A549 (cell line): ENCODE measurements at places on chromosomes 16 and 17.

- DNase-seq, result peak; percentile 72
Measured at GRCh38 chr17:66165537-66166123, 26.3 kb downstream of the CEP112 start.

DNA sequence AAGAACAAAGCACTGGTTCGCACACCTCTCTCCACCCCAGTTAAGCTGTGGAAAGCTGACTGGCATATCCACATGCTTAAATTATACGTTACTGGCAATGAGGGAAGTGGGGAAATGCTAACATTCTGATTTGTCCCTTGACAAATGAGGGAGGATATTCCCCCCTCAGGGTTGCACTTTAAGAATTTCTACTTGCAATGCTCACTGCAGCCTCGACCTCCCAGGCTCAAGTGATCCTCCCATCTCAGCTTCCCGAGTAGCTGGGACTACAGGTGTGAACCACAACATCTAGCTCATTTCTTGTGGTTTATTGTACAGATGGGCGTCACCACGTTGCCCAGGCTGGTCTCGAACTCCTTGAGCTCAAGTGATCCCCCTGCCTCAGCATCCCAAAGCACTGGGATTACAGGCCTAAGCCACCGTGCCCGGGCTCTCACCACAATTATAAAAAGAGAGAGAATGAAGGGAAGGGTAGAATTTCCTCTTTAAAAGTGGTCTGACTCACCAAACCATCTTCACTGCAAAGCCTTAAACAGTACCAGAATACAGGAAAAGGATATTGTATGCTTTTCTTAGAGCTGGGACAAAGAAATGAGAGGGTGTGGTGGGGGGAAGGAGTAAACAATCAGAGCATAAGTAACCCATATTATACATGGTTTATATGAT lies 38.9 kb downstream of the KANSL1 start:
- no peak for DNase-seq

DNA sequence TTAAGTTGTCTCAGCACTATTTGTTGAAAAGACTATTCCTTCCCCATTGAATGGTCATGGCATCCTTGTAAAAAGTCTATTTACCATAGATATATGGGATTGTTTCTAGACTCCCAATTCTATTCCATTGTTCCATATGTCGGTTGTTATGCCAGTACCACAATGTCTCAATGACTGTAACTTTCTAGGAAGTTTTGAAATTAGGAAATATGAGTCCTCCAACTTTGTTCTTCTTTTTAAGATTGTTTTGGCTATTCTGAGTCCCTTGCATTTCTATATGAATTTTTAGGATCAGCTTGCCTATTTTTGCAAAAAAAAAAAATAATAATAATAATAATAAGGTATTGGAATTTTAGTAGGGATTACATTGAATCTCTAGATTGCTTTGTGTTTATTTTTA lies 43.0 kb upstream of the ABCA3 start:
- DNase-seq, result no peak

DNA sequence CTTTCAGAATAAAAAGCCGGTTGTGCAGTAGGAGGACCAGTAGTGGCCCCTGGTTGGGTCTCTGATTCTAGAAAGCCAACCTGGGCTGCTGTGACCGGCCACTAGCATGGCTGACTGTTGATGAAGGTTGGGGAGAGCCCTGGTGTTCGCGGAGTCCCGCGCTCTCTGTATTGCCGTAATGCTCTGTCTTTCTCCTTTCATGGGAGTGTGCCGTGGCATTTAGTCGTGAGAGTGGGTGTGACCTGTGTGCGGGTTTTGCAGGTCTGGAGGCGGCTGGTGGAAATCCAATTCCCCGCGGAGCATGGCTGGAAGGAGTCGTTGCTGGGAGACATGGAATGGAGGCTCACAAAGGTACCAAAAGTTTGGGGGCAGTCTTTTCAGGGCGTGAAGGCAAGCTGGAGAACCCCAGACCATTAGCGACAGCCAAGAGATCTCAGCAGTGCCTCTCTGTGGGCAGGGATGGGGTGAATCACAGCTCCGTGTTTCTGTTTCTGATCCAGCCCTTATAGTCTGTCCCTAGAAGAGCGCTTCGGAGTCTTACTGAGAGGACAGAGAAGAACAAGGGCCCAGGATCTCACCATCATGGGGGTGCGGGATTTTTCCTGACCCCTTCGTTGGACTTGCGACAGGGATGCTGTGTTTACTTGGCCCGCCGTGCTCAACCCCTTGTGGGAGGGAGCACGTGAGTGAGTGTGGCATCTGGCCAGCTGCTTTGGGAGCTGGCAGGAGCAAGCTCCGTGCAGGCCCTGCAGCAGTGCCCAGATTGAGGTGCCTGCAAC lies 56.5 kb downstream of the RNF213 start:
- DNase-seq, result no peak

GRCh38 chr16:54176376-54176901 lies 110.1 kb downstream of the IRX3 start:
- DNase-seq, result no peak

DNA sequence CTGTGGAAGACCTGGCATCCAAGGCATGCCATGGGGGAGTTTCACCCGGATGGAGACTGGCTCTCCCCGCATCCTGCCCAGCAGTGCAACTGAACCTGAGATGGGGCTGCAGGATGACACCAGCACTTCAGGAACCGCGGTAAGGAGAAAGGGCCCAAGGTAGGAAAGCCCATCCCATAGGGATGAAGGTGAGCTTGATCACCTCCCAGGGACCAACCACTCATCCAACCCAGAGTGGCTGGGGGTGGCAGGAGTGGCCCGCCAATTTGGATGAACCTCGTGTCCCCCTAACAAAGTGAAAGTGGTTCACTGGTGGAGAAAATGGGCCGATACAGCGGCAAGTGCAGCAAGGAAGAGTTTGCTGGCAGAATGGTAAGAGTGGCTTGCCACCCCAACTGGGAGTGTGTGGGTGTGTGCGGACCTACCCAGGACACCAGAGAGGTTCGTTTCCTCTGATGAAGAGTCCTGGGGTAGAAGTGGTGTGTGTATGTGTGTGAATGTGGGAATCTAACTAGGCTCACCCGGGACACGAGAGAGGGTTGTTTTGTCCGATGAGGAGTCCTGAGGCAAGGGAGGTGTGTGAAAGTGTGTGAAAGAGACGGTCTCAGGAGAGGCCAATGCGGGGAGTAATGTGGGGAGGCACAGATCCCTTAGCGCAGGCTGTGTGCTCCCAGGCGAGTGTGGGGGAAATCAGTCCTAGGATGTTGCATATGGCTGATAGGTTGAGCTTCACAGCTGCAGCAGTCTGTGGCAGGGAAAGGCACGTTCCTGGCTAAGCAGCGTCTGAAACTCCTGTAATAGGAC lies 22.6 kb downstream of the ACSM1 start:
- no peak for DNase-seq

DNA sequence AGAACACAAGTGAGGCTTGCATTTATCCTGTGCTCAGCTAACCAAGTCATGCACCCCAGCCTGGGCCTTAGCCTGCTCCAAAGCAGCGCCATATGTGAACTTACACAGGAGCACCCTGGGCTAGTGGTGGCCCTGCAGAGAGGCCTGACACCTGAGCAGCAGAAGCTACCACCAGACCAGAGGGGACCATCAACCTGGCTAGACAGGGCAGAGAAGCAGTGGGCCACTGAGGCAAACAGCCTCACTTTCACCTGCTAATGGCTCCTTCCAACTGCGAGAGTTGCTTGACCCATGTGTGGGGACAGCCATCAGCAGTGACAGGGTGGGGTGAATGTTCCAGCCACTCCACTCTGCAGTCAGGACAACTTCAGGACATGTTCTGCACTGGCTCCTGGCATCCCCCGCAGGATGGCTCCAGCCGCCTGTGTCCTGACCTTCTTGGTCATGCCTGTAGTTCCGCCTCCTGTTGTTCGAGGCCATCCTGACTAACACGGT lies 2.9 kb upstream of the C16orf95 start:
- DNase-seq, result no peak

DNA sequence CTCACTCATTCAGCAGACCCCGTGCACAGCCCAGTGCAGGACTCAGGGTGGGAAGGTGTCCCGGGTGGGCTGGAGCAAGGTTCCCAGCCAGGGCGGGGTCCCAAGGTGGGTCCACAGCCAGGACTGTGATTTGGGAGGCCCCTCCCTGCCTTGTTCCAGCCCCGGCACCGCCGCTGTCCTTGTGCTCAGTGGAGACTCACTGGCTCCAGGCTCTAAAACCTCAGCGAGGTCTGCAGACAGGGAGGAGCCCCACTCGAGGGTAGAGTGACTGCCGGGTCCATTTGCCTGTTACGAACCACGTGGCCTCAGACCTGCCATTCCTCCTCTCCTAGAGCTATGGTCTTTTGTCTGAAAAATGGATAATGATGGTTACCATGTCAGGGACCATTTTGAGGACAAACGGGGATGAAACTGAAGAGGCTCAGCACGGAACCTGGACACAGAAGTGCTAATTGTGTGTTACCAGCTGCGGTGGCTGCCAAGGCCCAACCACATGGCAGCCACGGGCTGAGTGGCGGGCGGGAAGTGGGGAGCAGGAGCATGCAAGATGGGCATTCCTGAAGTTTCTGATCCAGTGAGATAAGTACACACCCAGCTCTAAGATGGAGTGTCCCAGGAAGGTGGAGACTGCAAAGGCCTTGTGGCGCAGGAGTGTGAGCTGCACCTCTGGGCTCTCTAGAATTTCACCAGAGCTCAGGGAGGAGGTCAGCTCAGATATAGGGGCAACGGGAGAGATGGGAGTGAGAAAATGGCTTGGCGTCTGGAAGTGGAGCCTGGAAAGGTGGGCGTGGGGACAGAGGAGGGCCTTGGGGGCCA lies 317.6 kb downstream of the SEC14L1 start:
- DNase-seq, result no peak

GRCh38 chr16:55622272-55622671 lies 33.5 kb upstream of the SLC6A2 start:
- DNase-seq, result no peak

- DNase-seq, result no peak
Measured at GRCh38 chr17:36726199-36726598, 124.8 kb downstream of the MRM1 start.

DNA sequence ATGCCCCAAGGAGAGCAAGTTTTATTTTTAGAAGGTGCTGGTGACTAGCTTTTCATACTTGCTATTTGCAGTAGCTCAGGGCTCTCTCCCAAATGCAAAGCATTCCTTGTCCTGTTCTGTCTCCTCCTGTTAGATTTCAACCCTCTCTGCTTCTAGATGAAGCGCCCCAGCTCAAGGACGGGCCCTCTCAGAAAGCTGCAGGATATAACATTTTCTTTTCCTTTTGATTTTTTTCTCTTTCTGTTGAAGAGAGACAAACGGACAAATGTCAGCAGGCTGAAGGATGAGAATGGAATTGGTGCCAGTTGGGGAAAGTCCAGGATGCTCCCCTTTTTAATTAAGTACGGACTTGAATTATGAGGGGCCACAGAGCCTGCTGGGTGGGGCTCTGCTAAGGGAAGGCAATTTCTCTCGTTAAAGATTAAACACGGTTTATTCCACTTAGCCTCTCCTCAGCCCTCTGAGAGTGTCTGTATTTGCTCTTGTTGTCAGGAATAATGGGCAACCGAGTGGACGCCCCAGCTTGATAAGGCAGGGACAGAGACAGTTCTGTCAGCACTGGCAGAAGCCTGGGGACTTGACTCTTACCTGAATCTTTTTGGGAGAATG lies 6.2 kb upstream of the ETV4 start:
- no peak for DNase-seq

DNA sequence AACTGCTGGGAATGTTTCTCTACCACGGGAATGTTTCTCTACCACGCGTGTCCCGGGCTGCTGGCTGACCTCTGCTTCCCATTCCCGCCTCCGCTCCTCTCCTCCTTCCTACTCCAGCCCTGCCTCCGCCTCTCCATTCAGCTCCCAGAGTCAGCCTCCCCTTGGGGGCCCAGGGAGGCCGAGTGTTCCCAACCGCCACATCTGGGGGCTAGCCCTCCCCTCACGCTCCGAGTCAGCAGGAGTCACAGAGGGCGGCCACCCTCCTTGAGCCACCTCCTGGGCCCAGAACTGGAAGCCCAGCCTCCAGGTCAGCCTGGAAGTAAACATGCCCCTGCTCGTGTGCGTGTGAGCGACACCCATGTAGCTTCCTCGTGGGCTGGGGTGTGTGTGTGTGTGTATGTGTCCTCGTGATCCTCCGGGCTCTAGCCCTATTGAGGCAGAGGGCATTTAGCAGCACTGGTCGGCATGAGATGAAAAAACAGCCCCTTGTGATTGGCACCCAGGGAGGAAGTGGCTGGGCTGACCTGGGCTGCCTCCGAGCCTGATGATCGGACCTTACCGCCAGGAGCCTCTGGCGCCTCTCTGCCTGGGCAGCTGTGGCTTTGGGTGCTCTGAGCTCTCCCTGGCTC lies 7.3 kb downstream of the CYGB start:
- DNase-seq, result no peak

- no peak for DNase-seq
Measured at GRCh38 chr17:77445760-77446532, 305.2 kb downstream of the SEC14L1 start.

DNA sequence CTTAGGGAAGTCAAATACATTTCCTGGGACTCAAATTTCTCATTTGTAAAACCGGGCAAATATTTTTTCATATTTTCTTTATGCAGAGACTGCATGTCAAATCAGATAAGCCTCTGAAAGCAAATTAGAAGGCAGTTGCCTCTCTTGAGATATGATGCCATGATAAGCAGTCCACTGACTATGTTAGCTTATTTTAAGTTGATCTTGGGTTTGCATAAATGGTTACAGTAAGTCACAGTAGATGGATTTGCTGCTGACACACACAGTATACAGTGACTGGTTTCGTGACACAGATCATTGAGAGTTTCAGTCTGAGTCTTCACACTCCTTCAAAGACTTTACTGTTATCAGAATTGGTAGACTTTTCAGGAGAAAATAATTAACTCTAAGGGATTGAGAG lies 927.6 kb upstream of the CDH8 start:
- DNase-seq, result no peak

DNA sequence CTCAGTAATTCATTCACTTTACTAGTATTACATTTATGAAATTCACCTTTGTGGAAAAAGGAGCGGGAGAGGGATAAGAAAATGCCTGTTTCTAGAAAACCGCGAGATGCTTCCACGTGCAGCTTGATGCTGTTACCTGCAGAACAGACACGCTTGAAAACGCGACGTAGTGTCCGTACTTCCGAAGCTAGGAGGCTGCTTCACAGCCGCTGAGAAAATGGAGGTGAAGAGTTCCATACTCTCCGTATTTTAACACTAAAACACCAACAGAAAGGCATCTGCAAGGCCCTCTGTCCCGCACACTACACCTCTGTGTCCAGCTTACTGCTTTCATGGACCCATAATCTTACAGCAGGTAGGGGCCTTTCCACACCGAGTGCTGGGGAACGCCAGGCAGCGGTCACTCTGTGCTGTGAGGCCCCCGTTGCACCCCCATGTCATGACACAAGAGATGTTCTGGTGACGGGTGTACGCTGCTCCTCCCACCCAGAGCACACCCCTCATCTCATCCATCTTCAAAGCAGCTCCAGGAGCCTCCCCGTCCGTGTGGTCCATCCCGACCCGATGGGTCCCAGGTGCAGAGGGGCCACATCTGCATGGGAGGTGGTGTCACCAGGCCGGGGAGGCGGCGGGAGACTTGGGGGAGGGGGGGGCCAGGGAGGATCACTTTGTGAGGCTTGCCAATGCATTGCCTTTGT lies 40.4 kb downstream of the USP22 start:
- DNase-seq, result no peak

- DNase-seq, result no peak
Measured at GRCh38 chr17:55642741-55643140, 79.9 kb downstream of the TMEM100 start.
